Cardiac atrium fibroblast (primary cell): ENCODE measurements at places on chromosomes 3 and 15. TPM values are rescaled to one million over a fixed set of nuclear protein-coding genes. Genes with fewer than 3 reads are reported as not detected.

TRIM59 gene
- total RNA-seq, result 6.7 and 8.7 TPM in 2 replicates

ITIH3 gene
- 0.65 and 4.9 TPM in 2 replicates for total RNA-seq

SLCO2A1 gene
- total RNA-seq, result 4.2 and 4.5 TPM in 2 replicates

GSK3B gene
- 23.3 and 31.3 TPM in 2 replicates for total RNA-seq

HRH1 gene
- total RNA-seq, result 4.9 and 8.6 TPM in 2 replicates

POLR2M gene
- total RNA-seq, result 34.3 and 130 TPM in 2 replicates

AGBL1 gene
- total RNA-seq, result not detected in 2 replicates
